Esophagus mucosa (tissue), 1 donor: ENCODE measurements at places on chromosomes 4 and X.
A peak's percentile ranks its signal among the peaks of the same experiment; 100 is the strongest.

GRCh38 chr4:11720292-11720691 is 291.6 kb upstream of the HS3ST1 start:
- peak; percentile 80 for ATAC-seq

DNA sequence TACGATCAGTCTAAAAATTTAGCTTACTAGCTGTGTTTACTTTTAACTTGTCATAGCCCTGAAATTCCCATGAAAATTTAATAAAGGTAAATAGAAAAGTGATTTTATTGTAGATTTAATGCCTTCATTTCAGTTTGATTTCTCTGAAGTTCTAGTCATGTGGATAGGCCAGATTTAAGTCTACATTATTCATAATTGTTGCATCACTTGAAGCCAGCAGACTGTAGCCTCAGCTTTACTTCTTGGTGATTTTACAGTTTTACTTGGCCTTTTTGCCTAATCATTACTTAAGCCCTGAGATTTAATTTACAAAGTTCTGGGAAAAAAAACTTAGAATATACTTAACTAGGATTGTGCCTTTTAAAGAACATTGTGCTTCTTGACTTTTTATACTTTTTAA is 73.5 kb upstream of the FHDC1 start:
- ATAC-seq = no peak

- no peak for ATAC-seq
Measured at GRCh38 chr4:137668885-137669545, 136.7 kb upstream of the PCDH18 start.

GRCh38 chr4:136001791-136002190 is 1530.5 kb downstream of the PCDH18 start:
- no peak for ATAC-seq

DNA sequence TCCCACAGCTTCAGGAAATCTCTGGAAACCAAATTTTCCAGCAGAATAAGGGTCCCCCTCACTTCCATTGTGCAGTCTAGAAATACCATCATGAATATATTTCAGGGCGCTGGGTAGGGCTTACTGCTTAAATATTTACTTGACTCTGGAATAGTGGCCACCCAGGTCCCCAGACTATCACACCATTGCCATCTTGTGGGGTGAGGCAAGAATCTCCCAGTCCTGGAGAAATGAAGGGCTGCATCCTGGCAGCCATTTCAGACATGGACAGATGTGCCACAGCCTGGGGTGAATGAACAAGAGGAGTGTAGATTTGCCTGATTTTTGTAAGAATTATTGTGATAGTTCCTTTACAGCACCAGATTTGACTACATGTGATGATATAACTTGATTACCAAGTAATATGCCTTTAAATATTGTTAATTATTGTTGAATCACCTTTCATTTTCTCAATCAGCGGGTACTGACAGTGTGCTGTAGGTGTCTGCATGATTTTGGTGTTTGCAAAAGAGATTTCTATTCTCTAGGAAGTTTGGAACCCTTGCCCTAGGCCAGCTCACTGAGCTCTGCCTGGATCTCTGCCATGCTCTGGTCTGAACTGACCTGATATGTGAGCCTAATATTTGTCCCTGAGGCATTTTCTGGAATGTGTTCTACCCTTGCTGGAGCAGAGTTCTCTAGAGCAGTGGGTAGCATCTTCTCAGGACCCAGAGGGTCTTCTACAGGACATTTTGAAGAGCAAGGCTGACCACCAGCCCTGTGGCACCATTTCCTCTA is 183.4 kb downstream of the KIT start:
- ATAC-seq = peak; percentile 38

DNA sequence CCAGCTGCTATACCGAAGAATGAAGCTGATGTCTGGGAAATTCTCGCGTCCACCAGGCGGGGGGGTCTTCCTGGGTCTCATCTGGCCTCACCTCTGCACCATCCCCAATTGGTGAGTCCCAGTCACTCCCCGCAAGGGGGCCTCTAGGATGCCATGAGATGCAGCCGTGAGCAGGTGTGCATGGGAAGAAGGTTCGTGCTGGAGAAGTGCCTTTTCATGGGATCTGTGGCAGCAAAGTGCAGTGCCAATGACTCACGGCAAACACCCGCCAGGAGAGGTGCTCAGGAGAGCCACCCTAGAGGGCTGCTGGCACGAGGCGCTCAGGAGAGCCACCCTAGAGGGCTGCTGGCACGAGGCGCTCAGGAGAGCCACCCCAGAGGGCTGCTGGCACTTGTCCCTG is 55.1 kb downstream of the CPZ start:
- no peak for ATAC-seq

DNA sequence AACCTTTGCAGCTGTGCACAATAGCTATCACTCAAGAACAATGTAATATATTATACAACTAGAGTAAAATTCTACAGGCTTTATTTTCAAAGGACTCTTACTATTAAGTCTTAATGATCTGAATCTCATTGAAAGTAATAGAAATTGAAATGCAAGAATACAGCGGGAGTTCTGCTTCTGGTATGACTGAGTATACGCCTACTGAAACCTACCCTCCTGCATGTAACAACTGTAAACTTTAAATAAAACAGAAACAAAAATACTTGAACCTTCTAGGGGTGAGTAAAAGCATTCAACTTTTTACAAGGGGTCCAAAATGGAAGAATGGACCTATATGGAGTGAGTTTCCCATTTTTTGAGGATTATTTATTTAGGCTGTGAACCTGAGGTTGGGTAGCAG is 13.5 kb downstream of the DCHS2 start:
- ATAC-seq = no peak

- no peak for ATAC-seq
Measured at GRCh38 chr4:176321589-176321988, 1.8 kb downstream of the SPCS3 start.
